ENCODE measurements at places on chromosomes 12 and 14.

- no peak for DNase-seq
Measured at GRCh38 chr12:4153343-4153892, 120.1 kb upstream of the CCND2 start.

GRCh38 chr12:124140944-124141486 lies 153.9 kb upstream of the RFLNA start:
- DNase-seq: no peak

GRCh38 chr14:56821177-56821576 lies 10.9 kb upstream of the OTX2 start:
- no peak for DNase-seq

- DNase-seq: no peak
Measured at GRCh38 chr14:54760866-54761575, 141.6 kb downstream of the GCH1 start.

- no peak for DNase-seq
Measured at GRCh38 chr12:51980051-51980808, 26.5 kb upstream of the TAMALIN start.

DNA sequence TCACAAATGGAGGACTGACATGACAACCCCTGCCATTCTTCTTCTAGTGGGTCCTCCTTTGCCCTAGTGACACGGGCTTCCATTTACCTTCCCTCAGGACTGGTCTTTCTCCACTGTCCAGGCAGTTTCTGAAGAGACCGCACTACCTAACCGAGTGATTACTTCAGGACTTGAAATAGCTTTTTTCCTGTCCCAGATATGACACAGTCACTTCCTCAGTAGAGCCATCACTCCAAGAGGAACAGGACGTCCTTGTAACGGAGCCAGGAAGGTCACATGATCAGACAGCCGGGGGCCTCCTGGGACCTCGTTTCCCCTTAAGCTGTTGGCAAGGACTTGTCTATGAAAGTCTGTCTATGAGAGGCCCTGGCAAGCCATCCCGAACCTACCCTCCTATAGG lies 62.3 kb downstream of the FOS start:
- DNase-seq: no peak

DNA sequence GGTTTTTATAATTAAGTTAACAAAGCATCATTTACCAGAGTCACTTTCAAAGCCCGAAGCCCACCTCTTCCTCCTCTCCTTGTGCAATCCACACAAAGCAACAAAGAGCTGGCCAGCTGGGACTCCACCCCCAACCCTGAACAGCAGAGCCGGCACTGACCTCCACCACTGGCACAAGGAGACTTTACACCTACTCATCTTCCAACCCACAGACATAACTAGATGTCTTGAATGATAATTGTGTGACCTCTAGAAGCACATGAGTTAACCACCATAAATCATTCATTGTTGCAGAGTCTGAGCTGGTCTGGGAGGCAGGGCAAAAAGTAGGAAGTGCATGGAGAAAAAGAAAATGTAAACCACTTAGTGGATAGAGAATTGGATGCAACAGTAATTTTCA lies 72.2 kb downstream of the ST8SIA1 start:
- DNase-seq: no peak
